CD14-positive monocyte (primary cell): ENCODE measurements at places on chromosomes 13 and 19. TPM values are rescaled to one million over a fixed set of nuclear protein-coding genes. Genes with fewer than 3 reads are reported as not detected.

Gene ZNF177
- not detected for polyA plus RNA-seq

- H3K36me3 ChIP-seq, result no peaks in the 10 kb centered on the region
- H3K4me3 ChIP-seq, result no peak overlapping the region
- DNase-seq, result peak; percentile 54
Observed at GRCh38 chr19:3479177-3479833, 1.0 kb downstream of the SMIM24 start.

Gene C2CD4C
- not detected for polyA plus RNA-seq

GRCh38 chr13:59801107-59801880 is 362.4 kb downstream of the DIAPH3 start:
- no peak for DNase-seq
- no peak overlapping the region for H3K27ac ChIP-seq
- no peak overlapping the region for H3K4me3 ChIP-seq
- H3K4me1 ChIP-seq, result no peaks in the 10 kb centered on the region
- H3K27me3 ChIP-seq, result no peaks in the 10 kb centered on the region

GRCh38 chr13:114089751-114090400 is 42.5 kb downstream of the RASA3 start:
- H3K4me1 ChIP-seq, result no peaks in the 10 kb centered on the region
- no peaks in the 10 kb centered on the region for H3K36me3 ChIP-seq
- no peaks in the 10 kb centered on the region for H3K27me3 ChIP-seq
- no peak overlapping the region for H3K27ac ChIP-seq
- H3K4me3 ChIP-seq, result no peak overlapping the region

DNA sequence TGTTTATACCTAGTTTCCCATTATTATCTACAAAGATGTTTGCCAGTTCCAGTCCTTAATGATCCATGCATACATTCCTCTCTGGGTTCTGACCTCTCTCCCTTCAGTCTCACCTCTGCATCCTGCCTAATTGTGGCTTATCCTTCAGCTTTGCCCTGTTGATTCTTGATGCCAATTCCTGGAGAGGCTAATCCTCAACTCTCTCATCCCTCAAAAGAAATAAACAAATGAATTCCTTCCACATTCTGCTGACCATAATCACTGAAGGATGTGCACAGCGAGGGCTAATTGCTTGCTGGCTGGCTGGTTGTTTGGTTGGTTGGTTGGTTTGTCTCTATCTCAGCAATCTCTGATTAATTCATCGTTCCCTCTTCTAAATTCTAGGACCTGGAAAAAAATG is 113.8 kb downstream of the IRS2 start:
- no peak for DNase-seq
- H3K27me3 ChIP-seq, result no peaks in the 10 kb centered on the region
- H3K36me3 ChIP-seq, result no peaks in the 10 kb centered on the region
- no peak overlapping the region for H3K27ac ChIP-seq
- no peak overlapping the region for H3K4me3 ChIP-seq

Gene KCTD4
- polyA plus RNA-seq, result not detected in 2 replicates

DNA sequence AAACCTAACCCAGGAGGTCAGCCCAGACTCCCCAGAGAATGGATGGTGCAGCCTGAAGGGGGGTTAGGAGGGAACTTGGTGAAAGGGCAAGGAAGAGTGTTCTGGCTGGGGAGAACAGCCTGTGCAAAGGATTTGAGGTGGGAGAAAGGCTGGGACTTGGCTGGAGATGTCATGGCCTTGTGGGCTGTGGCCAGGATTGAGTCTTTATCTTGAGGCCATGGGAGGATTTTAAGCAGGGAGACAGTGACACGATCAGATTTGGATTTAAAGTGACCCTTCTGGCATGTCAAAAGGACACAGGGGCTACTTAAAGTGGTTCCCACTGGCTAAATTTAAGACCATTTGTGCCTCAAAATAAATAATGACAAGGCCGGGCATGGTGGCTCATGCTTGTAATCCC is 29.7 kb downstream of the MAP4K1 start:
- H3K4me1 ChIP-seq, result peaks cover 19% of the 10 kb centered on the region
- H3K27ac ChIP-seq, result no peak overlapping the region
- no peak for DNase-seq
- H3K36me3 ChIP-seq, result peaks cover 22% of the 10 kb centered on the region

DNA sequence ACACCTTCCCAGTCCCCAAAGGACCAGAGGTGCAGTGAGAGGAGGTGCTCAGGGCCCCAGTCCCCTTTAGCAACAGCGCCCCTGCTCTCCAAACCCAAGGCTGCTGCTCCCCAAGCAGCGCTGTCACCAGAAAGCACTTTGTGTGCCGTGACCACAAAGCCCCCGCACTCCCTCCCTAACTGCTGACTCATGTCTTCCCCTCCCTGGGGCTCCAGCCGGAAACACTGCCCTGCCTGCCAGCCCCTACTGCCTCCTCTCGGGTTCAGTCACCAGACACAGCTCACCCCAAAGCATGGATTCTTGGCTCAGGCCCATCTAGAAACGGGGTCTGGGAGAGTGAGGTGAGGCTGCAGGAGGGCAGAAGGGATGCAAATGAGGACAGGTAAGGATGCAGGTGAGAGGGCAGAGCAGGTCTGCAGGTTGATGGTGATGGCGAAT is 4.9 kb upstream of the TNFSF14 start:
- peak; percentile 91 for DNase-seq
- H3K27me3 ChIP-seq, result no peaks in the 10 kb centered on the region
- peaks cover 52% of the 10 kb centered on the region for H3K4me1 ChIP-seq
- peak overlapping the region; percentile 1 for H3K4me3 ChIP-seq

DNA sequence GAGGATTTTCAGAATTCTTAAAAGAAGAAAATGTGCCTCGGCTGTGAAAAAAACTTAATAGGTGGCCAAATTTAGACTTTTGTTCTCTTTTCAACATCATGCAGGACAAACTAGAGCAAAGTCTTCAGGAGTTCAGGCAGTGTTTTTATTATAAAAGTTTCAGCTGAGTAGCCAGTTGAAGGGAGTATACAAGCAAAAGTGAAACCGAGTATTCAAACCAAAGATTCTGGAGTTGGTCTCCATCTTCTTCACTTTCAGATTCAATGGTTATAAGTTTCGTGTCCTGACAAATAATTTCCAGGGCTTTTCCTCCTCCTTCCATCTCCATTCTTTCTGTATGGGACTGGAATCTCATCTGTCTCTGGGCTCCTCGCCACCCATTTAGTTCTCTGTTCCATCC is 379.7 kb downstream of the GPC5 start:
- H3K27me3 ChIP-seq, result no peaks in the 10 kb centered on the region
- no peaks in the 10 kb centered on the region for H3K4me1 ChIP-seq
- H3K4me3 ChIP-seq, result no peak overlapping the region
- no peak overlapping the region for H3K27ac ChIP-seq

DNA sequence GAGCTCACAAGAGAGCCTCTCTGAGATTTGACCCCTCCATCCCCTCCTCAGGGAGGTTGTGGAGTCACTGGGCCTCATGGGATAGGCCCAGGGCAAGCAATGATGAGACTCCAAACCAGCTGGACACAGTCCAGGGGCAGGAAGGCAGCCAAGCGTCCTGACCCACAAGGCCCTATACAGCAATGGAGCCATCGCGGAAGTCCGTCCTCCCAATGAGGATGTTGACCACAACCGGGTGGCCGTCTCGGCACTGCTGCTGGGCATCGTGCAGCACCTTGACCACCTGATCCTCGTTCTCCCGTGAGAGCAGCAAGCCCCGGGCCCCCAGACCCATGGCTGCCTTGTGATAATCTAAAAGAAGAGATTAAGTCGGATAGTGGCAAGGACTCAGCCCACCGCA is 7.9 kb downstream of the SYDE1 start:
- H3K36me3 ChIP-seq, result peaks cover 53% of the 10 kb centered on the region
- no peaks in the 10 kb centered on the region for H3K4me1 ChIP-seq
- no peak overlapping the region for H3K27ac ChIP-seq
- no peaks in the 10 kb centered on the region for H3K27me3 ChIP-seq
- no peak for DNase-seq

DNA sequence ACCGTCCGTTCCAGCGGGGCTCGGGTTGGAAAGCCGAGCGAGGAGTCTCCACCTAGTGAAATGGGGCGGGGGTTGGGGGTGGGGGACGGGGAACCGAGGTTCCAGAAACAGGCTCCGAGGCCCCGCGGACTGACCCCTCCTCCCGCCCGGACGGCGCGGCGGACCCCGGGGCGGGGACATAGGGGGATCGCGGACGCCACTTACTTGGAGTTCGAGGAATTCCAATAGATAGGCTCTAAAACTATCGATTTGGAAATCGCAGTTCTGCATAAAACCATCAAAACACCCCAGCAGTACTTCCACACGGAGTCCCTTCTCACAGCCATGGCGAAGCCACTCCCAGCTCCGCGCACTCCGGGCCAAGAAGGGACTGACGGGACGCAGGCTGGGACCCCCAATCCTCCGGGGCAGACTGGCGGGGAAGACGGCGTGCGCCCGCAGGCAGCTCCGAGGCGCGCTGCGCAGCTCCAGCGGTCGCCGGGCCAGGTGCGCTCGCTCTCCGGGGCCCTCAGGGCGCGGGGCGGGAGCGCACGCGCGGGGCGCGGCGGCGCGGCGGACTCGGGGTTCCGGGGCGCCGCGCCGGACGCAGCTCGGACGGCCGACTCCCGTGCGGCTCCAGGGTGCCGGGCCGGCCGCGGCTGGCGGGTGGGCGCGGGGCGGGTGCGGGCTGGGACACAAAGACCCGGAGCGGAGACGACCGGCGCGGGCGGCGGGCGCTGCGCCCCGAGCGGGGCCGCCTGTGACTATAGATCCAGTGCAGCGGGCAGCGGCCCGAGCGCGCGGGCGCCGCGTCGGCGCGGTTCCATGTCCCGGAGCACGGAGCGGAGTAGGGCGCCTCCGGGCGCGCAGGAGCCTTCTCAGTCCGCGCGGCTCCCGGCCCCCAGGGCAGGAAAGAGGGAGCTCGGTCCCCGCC is 567 bp downstream of the EFNB2 start:
- no peaks in the 10 kb centered on the region for H3K36me3 ChIP-seq
- DNase-seq, result no peak
- peaks cover 34% of the 10 kb centered on the region for H3K4me1 ChIP-seq
- H3K27ac ChIP-seq, result no peak overlapping the region

- no peaks in the 10 kb centered on the region for H3K36me3 ChIP-seq
- no peaks in the 10 kb centered on the region for H3K27me3 ChIP-seq
- no peak overlapping the region for H3K27ac ChIP-seq
- no peaks in the 10 kb centered on the region for H3K4me1 ChIP-seq
Observed at GRCh38 chr13:60655256-60655655, 258.2 kb downstream of the TDRD3 start.

- peak overlapping the region; percentile 13 for H3K4me3 ChIP-seq
- peaks cover 73% of the 10 kb centered on the region for H3K4me1 ChIP-seq
- peak overlapping the region; percentile 94 for H3K27ac ChIP-seq
- H3K27me3 ChIP-seq, result no peaks in the 10 kb centered on the region
Observed at GRCh38 chr19:11324748-11325389, 14.6 kb downstream of the RAB3D start.

Gene CYP4F2
- polyA plus RNA-seq, result not detected

Gene KRTDAP
- polyA plus RNA-seq, result not detected

- no peak for DNase-seq
- H3K4me1 ChIP-seq, result peaks cover 34% of the 10 kb centered on the region
- H3K27me3 ChIP-seq, result no peaks in the 10 kb centered on the region
- peaks cover 11% of the 10 kb centered on the region for H3K36me3 ChIP-seq
Observed at GRCh38 chr19:1882089-1882785, 3.1 kb downstream of the ABHD17A start.

- DNase-seq, result no peak
- no peaks in the 10 kb centered on the region for H3K36me3 ChIP-seq
- no peaks in the 10 kb centered on the region for H3K4me1 ChIP-seq
- peaks cover 5% of the 10 kb centered on the region for H3K27me3 ChIP-seq
- no peak overlapping the region for H3K27ac ChIP-seq
Observed at GRCh38 chr13:91312324-91312723, 35.2 kb upstream of the MIR17HG start.

DNA sequence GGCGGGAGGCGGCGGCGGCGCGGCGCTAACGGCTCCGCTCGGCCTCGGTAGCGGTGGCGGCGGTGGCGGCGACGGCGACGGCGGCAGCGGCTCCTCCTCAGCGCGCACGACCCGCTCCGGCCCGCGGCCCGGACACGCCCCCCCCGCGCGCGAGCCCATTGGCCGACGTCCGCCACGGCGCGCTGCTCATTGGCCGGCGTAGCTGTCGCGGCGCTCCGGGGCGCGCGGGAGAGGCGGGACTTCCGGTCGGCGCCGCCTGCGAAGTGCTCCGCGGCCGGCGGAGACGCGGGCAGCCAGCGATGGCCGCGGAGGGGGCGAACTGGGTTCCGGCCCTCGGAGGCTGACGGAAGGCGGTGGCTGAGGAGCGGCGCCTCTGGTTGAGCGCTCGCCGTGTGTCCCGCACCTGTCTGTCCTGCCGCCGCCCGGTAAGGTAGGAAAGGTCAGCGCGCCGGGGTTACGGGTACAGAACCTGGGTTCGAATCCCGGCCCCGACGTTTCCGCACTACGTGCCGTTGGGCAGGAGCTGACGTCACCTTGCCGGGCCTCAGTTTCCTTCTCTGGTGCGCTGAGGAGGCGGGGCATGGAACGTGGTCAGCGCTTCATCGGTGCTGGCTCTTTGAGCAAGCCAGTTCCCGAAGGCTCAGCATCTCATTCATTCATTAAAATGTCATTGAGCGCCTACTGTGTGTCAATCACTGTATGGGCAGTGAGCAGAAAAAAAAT is at the start of gene ELAVL1:
Gene ELAVL1, minus strand, starts transcription at position 108 of the 723 bp plus-strand sequence. CDS start 13,826 bp downstream, outside the sequence.
- peak within 1 kb of the TSS; percentile 85 for H3K4me3 ChIP-seq
- DNase-seq, result peak; percentile 85
- peak within 1 kb of the TSS; percentile 83 for H3K27ac ChIP-seq
- peaks cover 39% of the 10 kb centered on the region for H3K4me1 ChIP-seq
- H3K27me3 ChIP-seq, result no peaks in the 10 kb centered on the region

Gene CD79A
- 1.9 and 2.9 TPM in 2 replicates for polyA plus RNA-seq

GRCh38 chr13:39998166-39998565 is 342.7 kb downstream of the COG6 start:
- no peaks in the 10 kb centered on the region for H3K27me3 ChIP-seq
- H3K36me3 ChIP-seq, result no peaks in the 10 kb centered on the region
- no peak overlapping the region for H3K27ac ChIP-seq
- H3K4me3 ChIP-seq, result no peak overlapping the region

- H3K4me3 ChIP-seq, result no peak overlapping the region
- no peak overlapping the region for H3K27ac ChIP-seq
- no peaks in the 10 kb centered on the region for H3K27me3 ChIP-seq
Observed at GRCh38 chr13:25846222-25846984, 205.4 kb downstream of the SHISA2 start.

Gene FUT2
- not detected for polyA plus RNA-seq

DNA sequence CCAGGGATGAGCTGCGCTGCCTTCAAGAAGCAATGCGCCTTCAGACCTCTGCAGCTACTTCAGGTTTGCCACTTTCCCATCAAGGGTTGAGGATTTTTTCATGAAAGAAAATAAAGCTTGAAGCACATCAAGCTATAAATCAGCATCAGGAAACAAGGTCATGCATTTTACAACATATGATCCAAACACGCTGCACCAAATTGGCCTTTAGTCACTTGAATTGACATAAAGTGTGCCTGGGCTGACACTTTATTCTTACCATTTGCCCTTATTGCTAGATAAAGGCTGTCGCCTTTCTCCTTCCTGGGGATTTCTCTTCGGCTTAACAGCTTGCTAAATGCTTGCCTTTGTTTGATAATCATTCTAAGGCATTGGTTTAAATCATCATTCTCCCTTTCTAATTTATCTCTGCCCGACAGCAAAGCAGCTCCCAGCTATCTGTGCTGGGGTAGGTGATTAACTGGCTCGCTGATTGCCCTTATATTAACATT is 87.7 kb downstream of the LHFPL6 start:
- H3K27me3 ChIP-seq, result no peaks in the 10 kb centered on the region
- no peaks in the 10 kb centered on the region for H3K36me3 ChIP-seq
- no peaks in the 10 kb centered on the region for H3K4me1 ChIP-seq
- no peak for DNase-seq
- H3K4me3 ChIP-seq, result no peak overlapping the region
- H3K27ac ChIP-seq, result no peak overlapping the region

- DNase-seq, result no peak
- no peaks in the 10 kb centered on the region for H3K36me3 ChIP-seq
- H3K27ac ChIP-seq, result no peak overlapping the region
Observed at GRCh38 chr13:38970380-38971051, 20.1 kb downstream of the STOML3 start.
